ENCODE measurements at places on chromosomes 6 and 20.
A peak's percentile ranks its signal among the peaks of the same experiment; 100 is the strongest.

- DNase-seq, result peak; percentile 4
These were observed 150.0 kb upstream of the CST7 start for GRCh38 chr20:24798930-24799705.

GRCh38 chr20:2932498-2932897 is 59.2 kb downstream of the PTPRA start:
- DNase-seq, result no peak

DNA sequence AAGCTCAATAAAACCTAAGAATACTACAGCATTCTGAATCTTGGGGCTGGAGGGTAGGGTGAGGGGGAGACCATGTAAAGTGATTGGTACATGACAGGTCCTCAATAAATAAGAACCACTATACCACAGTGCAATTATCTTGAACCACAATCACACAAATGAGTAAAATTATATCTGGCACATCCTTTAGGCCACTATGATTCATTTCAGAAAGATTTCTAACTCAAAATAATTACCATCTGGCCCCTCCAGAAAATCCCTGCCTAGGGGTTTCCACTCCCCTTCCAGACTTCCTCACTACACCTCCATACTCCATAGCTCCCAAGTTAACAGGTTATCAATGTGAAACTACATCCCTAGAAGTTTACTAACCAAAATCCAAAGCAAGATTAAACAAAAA is 19.7 kb downstream of the AKIRIN2 start:
- DNase-seq, result no peak

DNA sequence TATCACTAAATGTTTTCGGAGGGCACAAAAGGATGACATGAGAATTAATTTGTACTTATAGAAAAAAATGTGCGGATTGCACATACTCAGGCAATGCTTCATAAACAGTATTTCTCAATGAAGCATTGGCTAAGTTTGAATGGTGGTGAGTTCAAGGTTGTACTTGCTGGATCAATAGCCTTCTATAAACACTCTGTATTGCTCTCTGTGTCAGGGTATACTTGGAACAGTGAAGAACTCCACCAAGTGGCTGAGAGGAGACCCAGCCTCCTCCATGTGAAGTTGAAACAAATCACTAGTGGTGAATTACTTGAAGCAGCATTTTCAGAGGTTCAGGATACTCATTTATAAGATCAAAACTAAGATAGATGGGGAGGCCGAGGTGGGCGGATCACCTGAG is 360.6 kb downstream of the RIMS1 start:
- DNase-seq, result peak; percentile 17

- no peak for DNase-seq
These were observed 68.5 kb upstream of the TENT5A start for GRCh38 chr6:81820980-81821379.

DNA sequence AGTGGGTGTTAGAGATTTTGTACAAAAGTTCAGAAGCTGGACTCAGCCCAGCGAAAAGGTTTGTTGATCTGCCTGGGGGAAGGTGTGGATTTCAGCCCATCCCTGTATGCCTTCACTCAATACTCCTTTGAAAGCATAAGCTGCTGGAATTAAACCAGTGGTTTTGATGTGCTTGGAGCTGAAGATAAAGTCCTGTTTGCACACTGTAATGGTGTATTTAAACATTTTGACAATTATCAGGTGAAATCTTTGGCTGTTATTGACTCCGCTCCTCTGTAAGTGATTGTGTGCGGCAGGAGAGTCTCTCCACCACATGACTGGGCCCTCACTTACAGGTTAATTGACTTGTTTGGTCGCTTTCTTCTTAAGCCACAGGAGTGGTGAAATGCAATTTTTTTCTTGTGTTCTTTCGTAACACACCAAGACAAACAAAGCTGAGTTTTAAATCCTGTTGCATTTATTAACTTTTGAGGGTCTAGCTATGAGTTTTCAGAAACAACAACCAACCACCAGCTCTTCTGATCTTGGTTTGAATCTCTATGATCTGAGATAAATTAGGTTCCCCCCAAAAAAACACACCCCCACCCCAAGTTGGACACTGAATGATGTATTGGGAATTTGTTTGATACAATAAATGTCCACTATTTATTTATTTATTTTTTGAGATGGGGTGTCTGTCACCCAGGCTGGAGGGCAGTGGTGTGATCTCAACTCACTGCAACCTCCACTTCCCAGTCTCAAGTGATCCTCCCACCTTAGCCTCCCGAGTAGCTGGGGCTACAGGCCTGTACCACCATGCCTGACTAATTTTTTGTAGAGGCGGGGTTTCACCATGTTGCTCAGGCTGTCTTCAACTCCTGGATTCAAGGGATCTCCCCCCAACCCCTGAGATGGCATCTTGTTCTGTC is 46.3 kb upstream of the NCOA3 start:
- DNase-seq, result no peak

DNA sequence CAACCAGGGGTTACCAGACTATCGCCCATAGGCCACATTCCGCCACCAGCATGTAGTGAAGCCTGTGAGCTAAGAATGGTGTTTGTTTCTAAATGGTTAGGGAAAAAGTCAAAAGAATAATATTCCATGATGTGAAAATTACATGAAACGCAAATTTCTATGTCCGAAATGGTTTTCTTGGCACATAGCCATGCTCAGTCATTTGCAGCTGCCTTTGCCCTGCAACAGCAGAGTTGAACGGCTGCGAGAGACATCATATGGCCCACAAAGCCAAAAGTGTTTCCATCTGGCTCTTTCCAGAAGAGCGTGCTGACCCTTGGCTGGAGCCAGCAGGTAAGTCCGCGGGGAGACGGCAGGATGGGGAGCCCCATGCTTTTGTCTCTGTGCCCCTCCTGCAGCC is 60.7 kb downstream of the FAM120B start:
- no peak for DNase-seq

DNA sequence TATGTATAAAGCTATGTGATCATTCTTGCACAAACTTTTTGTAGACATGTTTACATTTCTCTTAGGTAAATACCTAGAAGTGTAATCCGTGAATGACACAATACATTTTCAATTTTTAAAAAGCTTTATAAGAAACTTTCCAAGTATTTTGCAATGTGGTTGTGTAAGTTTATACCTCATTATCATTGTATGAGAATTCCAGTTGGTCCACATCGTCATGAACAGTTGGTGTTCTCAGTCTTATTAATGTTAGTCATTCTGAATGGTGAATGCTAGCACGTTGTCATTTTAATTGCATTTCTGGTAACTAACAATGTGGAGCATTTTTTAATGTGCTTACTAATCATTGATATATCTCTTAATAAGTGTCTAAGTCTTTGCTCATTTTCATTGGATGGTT is 116.5 kb upstream of the F13A1 start:
- no peak for DNase-seq

DNA sequence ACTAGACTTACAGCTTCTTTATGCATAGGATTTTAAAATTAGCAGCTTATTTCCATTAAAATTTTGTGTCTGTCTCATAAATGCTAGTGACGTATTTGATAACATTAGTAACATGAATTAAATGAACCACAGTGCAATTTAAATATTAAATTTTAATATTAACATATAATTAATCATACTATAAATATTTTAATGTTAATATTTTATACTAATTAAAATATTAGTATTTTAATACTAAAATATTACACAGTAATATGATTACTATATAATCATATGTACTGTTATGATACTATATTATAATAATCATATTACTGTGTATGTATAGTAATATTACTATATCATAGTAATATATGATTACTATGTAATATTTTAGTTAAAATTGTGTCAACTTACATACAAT is 73.7 kb downstream of the CHD6 start:
- DNase-seq, result no peak

DNA sequence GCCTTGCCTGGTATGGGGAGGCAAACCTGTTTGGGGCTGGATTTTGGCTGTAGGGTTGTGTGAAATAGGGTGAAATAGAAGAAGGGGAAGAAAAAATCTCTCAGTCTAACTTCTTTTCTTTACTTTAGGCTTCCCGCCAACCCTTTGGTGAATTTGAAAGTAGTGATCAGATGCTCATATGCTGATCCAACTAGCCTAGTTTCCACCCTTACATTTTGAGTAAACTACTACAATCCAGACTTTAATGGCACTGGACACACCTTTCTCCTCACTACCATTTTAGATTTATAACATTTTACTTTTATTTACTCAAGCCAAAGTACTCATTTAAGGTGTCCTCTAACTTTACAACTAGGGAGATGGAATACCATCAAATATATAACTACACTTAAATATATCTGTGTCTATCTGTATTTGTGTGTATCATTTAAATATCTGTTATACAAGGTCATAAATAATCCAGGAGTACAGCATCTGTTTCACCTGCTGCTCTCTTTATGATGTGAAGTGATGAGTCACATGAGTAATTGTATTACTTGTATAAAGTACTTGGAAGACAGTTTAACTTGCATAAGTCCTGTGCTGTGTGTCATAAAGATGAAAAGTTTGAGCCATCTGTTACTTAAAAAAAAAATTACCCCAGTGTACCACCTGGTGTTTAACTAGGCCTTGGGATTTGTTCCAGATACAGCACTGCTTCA is 172.1 kb downstream of the CDKAL1 start:
- DNase-seq, result no peak

DNA sequence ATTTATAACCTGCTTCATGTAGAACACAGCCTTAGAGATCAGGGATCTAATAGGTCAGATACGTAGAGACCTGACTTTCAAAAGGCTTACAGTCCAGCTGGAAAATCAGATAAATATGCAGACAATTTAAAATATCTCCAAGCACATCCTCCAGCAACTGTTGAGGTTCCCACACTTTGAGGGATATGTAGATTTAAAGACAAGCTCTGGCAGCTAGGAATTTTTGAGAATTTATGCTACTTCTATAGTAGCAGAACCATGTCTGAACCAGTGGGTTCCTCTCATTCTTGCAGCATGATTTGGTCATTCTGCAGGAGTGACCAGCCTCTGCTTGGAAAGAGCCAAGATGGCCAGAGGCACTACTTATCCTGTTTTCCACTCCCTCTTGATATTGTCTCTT is 60.5 kb downstream of the CYB5R4 start:
- peak; percentile 18 for DNase-seq

DNA sequence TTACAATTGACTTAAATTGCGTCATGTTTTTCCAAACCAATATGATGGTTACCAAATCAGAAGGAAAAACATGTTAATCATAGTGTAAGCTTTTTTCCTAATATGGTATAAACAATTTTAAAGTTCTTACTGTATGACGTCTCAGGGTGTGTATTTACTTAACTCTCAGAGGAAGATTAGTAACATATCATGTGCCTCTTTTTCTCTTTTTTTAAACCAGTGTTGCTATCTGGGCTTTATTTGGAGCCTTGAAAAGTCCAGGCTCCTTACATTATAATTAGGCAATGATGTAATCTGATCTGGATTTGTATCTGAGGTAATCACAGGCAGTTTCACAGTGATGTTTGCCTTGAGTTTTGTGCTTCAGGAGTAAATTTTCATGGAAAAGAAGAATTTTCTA is 20.4 kb upstream of the RAB23 start:
- DNase-seq, result peak; percentile 78

- no peak for DNase-seq
These were observed 138.5 kb upstream of the PHACTR1 start for GRCh38 chr6:12578097-12578496.

GRCh38 chr6:93550551-93551276 is 131.4 kb upstream of the EPHA7 start:
- DNase-seq, result peak; percentile 10

- no peak for DNase-seq
These were observed at the start of gene TNF for GRCh38 chr6:31575335-31575901. TSS of gene TNF (plus strand) at chr6:31575565. CDS start at chr6:31575742, 177 bp downstream.

GRCh38 chr6:119591235-119591634 is 241.7 kb upstream of the MAN1A1 start:
- no peak for DNase-seq

DNA sequence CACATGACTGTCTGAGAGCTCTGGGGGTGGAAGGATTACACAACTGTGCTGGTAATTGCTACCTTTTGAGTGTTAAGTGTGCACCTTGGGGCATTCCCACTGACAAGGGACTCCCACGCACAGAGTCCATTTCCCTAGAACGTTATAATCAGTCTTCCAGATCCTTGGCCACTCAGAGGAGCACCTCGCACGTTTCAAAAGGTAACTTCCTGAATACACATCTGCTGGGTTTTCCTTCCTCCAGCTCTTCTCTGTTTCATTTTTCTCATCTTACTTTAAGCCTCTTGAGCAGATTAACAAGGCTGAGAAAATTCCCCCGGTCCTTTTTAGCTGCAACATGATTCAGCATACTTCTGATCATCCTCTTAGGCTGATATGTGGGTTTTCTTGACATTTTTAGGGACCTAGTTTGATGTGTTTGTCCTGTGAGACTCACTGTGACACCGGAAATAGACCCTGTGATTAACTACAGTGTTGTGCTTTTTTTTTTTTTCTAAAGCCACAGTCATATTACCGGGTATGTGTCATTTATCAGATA is 98.4 kb upstream of the DUSP22 start:
- DNase-seq, result no peak

GRCh38 chr6:94401311-94401710 is 982.0 kb upstream of the EPHA7 start:
- no peak for DNase-seq

DNA sequence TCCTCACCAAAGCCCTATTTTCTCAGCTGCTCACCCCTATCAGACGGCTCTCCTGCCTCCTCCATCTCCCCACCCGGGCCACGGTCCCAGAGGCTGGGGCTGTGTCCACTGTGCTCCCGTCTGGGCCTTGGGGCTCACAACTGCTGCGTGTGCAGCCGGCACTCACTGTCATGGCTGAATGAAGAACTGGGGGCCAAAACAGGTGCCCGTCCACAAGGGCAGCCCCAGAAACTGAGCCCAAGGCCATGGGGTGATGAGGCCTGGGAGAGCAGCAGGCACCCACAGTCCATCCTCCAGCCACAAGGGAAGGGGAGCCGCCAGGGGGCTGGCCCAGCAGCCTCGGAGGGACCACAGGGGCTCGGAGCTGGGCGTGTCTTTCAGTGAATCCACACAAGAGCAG is 159.5 kb downstream of the DLL1 start:
- DNase-seq, result no peak

DNA sequence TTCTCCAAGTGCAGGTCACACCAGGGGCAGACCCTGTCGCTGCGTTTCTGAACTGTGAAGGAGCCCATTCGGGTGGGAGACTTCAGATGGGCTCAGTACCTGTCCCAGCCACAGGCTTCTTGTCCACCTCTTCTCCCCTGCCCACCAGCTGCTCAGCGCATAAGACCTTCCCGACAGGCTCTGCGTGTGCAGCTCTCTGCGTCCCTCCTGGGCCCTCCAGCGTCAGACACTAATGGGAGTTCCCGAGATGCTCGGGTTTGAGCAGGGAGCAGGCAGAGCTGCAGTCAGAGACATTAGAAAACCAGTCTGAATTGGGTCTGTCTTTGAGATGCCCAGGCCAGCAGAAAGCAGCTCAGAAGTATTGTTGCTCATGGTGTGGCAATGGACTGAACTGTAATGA is 50.4 kb downstream of the TCP11 start:
- no peak for DNase-seq

GRCh38 chr6:98579941-98580340 is 254.4 kb upstream of the POU3F2 start:
- DNase-seq, result no peak

- DNase-seq, result no peak
These were observed 50.1 kb downstream of the RBM24 start for GRCh38 chr6:17331238-17331637.

GRCh38 chr20:12916699-12917098 is 92.1 kb upstream of the SPTLC3 start:
- DNase-seq, result no peak

All from brain microvascular endothelial cell (primary cell).